T follicular helper cell (primary cell): ENCODE measurements at places on chromosomes 11 and 22.

DNA sequence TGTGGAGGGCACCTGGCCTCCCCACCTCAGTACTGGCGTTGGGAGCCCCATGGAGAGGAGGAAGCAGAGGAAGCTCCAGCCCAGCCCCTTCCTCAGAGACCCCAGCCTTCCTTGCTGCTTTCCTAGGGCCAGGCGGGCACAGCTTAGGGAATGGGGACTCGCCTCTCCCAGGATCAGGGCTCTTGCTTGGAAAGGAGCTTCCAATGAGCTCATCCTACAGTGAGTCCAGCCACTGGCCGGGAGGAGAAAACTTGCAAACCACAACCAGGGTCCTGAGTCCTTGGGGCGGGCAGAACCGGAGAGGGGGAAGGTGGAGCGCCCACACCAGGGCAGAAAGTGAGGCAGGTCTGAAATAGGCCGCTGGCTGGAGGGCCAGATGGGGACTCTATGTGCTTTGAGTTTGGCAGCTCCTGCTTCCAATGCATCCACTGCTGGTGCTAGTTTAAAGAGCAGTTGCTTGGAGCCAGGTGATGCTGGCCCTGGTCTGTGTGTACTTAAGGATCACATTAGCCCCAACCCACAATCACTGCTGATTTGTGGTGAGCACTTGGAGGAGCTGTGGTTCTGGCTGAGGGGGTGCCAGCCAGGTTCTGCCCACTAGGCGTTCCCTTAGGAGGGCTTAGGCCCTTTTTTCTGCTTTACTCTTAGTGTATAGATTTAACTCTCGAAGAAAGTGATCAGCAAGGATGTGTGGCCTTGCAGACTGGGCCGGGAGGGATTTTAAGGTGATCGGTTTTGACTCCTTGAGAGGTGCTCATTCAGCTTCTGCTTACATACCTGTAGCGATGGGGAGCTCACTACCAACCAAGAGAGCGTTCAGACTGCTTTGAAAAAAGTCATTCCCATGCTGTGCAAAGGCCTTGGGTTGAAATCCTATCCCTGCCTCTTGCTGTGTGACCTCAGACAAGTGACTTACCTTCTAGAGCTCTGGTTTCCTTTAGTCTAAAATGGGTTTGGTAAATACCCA, 81.9 kb downstream of the TP53I11 start:
- DNase-seq: no peak

DNA sequence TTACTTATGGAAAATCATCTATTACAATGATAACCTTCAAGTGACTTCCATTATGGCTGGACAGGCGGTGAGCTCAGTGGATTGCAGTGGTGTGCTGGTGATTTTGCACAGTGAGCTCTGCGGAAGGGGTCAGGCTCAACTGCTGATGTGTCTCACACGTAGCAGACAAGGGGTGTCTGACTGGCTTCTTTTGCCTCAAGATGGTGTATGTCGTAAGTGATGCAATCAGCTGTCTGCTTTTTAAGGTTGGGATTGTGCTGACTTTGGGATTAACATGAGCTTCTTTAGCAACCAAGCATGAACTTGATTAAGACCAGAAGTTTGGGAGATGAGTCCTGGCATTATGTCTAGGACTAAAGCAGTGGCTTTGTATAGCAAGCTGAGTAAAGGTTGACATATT, 49.5 kb downstream of the POLD3 start:
- no peak for DNase-seq

DNA sequence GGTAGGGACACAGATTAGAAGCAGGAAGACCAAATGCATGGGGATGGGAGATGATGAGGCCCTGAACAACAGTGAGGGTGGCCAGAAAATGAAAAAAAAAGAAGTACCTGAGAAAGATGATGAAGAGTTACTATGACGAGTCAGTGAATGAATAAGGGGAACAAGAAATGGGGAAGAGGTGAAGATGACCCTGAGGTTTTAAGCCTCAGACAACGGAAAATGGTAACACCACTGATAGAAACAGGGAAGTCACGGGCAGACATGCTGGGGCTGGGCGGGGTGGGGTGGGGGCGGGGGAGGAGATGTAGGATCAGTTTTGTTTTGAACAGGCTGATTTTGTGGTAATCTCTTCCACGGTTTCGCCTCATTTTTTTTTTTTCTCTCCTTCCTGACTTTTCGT, 205.1 kb upstream of the CADM1 start:
- DNase-seq: no peak

DNA sequence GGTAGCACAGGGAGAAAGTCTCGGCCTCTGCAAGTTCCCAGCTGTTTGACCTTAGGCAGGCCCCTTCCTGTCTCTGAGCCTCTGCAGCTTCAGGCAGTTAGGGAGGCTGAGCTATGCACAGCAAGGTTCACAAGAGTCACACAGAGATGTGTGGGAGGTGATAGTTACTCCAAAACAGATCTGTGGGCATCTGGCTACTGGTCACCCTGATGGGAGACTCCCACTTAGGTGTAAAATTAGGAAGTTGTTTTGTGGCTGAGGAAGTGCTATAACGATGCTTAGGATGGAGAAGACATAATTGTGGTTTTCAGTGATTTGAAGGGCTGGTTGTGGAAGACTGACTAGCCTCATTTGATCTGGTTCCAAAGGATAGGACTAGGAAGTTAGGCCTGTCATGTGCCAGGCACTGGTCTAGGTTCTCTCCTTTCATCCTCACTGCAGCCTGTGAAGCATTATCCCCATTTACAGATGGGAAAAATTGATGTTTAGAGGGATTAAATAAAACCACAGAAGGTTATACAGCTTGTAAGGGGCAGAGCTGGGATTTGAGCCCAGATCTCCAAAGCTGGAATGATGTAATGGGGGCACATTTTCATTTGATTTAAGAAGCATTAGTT, 13.5 kb downstream of the ACO2 start:
- DNase-seq: no peak

- DNase-seq: no peak
Observed at GRCh38 chr11:34075178-34075820, 23.8 kb downstream of the CAPRIN1 start.

GRCh38 chr11:78045851-78046485, 17.7 kb upstream of the THRSP start:
- peak; percentile 65 for DNase-seq

- no peak for DNase-seq
Observed at GRCh38 chr22:41284465-41284864, 1.5 kb downstream of the RANGAP1 start.

DNA sequence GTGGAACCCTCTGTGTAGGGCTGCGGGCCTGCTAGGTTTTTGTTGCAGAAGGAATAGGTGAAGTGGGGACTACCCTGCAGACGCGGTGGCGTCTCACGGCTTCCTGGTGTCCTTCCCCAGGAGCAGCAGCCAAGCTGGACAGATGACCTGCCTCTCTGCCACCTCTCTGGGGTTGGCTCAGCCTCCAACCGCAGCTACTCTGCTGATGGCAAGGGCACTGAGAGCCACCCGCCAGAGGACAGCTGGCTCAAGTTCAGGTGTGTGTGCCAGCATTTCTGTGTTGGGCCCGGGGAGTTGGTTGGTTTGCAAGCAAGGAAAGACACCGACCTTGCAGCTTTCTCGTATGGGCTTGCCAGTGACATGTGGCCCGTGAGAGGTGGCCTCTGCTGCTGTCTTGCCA, 15.3 kb downstream of the TAB1 start:
- no peak for DNase-seq

DNA sequence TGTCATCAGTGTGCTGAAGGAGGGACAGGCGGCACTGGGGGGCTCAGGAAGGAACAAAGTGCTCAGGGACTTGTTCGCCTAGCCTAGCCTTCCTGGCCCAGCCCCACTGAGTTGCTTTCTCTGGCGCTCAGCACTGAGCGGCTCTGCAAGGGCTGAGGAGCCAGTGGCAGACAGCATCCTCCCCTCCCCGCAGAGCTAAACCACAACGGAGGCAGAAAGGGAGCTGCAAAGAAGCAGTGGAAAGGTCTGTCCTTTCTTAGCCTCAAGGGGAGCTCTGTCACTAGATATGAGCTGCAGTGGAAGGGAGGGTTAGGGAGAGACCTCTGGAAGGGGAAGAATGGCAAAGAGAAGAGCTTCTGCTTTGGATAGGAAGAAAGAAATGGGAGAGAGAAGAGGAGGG, 89.7 kb upstream of the PHOX2A start:
- no peak for DNase-seq

- no peak for DNase-seq
Observed at GRCh38 chr11:115222863-115223530, 281.2 kb downstream of the CADM1 start.

- DNase-seq: no peak
Observed at GRCh38 chr11:107898270-107898669, 30.0 kb upstream of the RAB39A start.

- DNase-seq: no peak
Observed at GRCh38 chr11:64499261-64500004, 91.6 kb upstream of the SLC22A12 start.

DNA sequence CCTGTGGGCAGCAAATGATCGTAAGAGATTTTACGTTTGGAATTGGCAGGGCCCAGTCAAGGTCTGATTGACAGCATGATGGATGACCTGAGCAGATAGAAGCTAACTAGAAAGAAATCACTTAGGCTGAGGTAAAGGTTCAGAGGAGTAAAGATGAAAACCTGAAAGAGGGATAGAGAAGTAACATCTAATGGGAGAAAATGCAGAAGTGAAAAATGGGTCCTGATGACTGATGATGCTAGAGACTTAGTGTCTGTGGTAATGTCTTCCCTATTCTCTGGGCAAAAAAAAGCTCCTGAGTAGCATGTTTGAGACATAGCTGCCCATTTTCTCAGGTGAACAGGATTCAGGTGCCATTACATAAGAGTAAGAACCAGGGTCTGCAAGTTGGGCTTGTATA, 628.8 kb upstream of the ANO5 start:
- no peak for DNase-seq

DNA sequence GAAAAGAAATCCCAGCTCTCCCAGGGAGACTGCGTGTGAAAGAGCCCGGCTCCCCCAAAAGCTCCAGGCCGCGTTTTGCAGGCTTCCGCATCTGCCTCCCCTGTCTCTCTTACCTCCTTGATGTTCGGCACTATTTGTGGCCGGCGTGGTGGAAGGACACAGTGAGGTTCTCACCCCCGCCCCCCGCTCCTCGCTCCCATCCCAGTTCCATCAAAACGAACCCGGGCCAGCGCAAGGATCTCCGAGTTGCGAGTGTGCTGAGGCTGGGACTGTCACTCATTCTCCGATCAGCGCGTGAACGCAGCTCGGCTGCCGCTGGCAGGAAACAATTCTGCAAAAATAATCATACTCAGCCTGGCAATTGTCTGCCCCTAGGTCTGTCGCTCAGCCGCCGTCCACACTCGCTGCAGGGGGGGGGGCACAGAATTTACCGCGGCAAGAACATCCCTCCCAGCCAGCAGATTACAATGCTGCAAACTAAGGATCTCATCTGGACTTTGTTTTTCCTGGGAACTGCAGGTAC, at the start of gene NCAM1:
Gene NCAM1, plus strand, starts transcription at position 275 of the 523 bp plus-strand sequence.
- no peak for DNase-seq

- no peak for DNase-seq
Observed at GRCh38 chr11:116697639-116698038, 75.1 kb downstream of the BUD13 start.

DNA sequence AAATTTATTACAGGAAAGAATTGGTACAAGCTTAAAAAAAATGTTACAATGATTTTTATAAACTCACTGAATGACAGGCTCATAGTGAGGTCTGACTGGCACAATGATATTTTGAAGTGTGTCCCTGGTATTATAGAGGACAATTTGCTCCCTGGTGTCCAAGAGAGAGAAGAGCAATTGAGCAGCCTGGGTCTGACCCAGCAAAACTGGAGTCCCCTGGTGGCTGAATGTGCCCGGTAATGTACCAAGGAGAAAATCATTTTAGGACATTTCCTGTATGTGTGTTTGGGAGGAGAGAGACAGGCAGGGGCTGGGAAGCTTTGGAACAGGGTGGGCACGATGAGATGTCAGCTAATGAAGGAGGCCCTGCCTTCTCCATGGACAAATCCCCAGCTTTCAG, 125.3 kb downstream of the APOL5 start:
- DNase-seq: no peak
